ENCODE measurements at places on chromosomes 4 and X.

DNA sequence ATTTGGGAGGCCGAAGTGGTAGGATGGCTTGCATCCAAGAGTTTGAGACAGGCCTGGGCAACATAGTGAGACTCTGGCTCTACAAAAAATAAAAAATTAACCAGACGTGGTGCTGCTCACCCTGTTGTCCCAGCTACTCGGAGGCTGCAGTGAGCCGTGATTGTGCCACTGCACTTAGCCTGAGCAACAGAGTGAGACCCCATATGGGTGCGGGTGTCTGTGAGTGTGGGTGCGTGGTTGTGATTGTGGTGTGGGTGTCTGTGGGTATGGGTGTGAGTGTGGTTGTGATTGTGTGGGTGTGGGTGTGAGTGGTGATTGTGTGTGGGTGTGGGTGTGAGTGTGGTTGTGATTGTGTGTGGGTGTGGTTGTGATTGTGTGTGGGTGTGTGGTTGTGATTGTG, 114.6 kb downstream of the UBE2K start:
- no peak for DNase-seq

DNA sequence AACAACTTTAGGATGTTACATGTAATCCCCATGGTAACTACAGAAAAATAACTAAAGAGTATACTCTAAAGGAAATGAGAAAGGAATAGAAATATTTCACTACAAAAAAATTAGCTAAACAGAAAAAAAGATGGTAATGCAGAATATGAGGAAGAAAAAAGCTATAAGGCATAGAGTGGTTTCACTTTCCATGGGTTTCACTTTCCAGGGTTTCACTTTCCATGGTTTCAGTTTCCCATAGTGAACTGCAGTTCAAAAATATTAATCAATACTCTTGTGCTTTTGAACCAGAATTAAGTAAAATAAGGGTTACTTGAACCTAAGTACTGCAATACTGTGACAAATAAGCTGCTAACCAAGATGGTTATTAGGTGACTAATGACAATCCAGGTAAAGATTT, 42.0 kb downstream of the NPFFR2 start:
- no peak for DNase-seq

- no peak for DNase-seq
Observed at GRCh38 chr4:150251752-150252190, 173.5 kb downstream of the DCLK2 start.

- no peak for DNase-seq
Observed at GRCh38 chr4:85318415-85318814, 156.5 kb upstream of the ARHGAP24 start.

GRCh38 chrX:17032351-17032750, 85.9 kb downstream of the REPS2 start:
- no peak for DNase-seq

DNA sequence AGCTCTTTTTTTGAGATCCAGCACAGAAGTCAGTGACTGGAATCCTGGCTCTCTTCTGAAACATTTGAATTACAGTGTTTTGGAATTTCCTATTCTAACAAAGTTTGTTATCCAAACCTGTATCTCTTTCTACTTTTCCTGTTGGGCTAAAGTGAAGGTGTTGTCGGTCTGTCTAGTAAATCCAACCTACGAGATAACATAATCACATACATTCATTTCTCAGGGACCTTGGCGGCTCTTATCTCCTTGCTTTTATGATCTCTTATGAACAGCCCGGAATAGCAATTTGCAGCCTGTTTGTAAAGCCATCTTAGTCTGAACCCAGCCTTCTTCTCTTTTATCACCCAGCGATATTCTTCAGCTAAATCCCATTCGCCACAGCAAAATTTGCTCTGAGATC, 14.5 kb downstream of the PPARGC1A start:
- DNase-seq = no peak

- DNase-seq = no peak
Observed at GRCh38 chrX:132488180-132488705, 595 bp downstream of the MBNL3 start.

DNA sequence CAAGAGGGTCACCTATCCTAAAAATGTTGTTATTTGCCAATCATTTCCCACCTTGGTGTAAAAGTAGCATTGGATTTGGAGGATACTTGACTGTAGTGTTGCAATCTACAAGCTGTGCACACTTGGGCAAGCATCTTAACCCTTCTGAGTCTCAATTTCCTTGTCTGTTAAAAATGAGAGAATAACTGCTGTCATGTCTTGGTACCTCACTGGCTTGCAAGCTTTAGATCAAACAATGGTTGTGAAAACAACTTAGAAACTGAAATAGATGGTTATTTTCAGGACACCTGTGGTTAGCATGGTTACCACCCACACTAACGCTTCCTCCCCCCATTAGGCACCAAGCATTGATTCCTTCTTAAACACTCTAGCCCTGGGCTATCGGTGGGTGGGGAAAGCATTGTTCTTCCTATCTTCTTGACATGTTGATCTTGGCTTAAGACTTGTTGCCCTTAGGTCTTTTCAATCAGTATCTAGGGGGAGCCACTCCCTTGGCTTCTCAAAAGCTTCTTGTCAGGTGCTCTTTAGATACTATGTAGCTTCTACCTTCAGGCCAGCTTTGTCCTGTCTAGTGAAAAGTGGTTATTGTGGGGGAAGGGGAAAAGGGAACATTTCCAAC, 10.6 kb upstream of the AMOT start:
- DNase-seq = no peak

GRCh38 chrX:17674601-17675000, 62.7 kb upstream of the SCML1 start:
- DNase-seq = no peak

GRCh38 chr4:97498875-97499274, 644.4 kb downstream of the STPG2 start:
- no peak for DNase-seq

GRCh38 chr4:123501733-123502132, 105.1 kb downstream of the SPRY1 start:
- no peak for DNase-seq

DNA sequence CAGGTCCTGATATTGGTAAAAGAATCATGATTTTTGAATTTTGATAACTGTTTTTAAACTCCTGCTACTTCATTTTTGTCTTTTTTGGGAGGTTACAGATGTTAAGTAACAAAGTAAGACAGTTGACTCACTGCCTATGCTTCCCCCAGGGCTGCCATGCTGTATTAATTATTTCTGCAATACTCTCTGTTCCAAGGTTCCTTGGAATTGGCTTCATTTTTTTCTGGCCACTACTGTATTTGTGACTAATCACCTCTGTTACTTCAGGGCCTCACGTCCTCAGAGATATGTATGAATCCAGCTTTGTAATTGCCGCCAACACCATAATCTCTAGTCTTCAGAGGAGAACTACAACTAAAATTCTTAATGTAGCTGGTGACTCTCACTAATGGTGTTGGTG, 1729.3 kb downstream of the C4orf33 start:
- no peak for DNase-seq
